ENCODE measurements at places on chromosomes 4 and X.

- DNase-seq = no peak
These were observed 101.8 kb upstream of the VEGFC start for GRCh38 chr4:176894498-176894897.

- DNase-seq = peak; percentile 3
These were observed 147.2 kb downstream of the GLRA3 start for GRCh38 chr4:174681723-174682300.

DNA sequence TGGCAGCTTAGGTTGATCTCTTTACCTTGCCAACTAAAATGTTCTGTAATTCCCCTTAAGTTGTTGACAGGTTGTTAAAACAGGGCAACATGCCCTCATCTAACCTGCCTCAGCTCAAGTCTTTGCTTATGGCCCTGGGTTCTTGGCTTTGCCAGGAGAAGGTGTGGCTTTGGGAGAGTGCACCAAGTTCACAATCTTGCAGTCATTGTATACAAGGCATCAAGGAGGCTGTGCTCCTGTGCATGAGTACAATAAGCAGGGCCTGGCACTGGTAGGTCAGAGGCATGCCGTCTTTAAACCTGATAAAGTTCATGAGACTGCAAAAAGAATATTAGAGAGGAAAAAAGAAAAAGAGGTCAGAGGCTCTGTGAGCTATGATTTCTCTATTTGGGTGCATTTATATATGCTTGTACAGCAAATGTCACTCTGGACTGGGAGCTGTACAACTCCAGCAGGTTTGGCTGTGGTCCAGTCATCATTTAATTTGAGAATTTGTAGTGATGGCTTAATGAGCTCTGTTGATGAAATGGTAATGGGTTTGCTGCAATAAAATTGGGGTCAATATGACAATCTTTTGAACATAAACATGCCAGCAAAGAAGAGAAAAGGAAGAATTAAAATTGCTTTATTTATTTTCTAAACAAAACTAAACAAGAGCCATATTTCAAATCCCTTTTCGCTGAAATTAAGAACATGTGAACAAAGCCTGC lies 30.3 kb downstream of the AREG start:
- DNase-seq = no peak

GRCh38 chr4:141810038-141810711 lies 173.8 kb downstream of the IL15 start:
- no peak for DNase-seq

DNA sequence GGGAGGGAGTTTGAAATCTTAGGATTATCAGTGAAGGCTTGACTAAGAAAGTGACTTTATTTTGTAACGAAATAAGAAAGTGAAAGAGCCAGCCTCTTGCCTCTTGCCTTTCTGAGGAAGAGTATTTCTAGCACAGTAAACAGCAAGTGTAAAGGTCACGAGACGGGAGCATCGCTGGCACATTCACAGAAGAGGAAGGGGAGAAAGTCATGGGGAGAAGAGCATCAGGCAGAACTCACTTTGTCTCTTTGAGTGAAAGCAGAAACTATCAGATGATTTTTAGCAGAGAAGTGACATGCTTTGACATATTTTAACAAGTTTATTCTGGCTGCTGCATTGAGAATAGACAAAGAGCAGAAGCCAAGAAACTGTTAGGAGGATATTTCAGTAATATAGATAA lies 313.8 kb downstream of the CAMK2D start:
- DNase-seq = no peak

DNA sequence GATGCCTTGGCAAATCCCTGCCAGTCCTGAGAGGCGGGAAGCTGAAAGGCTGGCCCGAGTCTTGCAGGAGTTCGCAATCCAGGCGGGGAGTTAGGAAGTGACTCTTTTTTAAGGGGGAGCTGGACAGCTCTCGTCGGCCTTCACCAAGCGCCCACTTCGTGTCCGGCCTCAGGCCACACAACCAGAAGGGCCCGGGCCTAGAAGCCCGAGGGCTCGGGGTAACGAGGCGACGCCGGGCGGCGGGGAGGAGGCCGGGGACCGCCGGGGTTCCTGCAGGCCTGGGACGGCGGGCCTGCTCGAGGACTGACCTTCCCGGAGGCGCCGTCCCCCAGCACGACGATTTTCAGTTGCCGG lies 395 bp downstream of the RAB28 start:
- DNase-seq = peak; percentile 67

DNA sequence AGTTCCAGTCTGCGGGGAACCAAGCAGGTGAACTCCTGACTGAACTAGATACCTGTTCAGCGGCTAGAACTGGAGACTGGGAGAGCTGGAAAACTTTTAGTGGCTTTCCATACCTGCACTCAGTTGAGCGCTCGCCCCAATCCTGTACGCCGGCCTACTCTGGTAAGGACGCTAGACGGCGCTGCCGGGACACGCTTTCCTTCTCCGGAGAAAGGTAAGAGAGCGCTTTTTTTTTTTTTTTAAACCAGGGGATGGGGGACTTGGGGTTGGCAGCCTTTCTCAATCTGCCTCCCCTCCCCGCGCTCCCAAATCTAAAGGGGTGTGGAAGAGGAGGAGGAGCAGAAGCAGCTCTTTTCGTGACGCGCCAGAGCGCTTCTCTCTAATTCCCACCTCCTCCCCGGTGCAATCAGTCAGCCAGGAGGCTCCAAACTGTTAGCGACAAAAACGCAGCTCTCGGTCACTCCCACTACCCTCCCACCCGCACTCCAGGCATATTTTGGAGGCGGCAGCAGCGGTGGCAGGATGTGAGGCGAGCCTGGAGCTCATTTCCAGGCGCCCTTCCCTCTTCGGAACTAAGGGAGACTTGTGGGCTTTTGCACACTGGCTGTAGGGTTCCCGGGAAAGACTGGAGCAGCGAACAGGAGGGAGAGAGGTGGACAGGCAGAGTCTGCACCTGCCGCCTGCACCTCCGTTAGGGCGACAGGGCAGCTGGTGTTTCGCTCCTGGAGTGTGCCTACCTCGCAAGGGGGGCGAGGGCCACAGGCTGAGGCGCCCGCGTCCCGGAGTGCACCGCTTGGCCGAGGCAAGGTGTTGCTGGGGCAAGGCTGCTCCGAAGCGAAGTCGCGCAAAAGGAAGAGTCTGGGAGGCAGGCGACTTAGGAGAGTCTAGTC lies at the start of gene IL1RAPL2:
IL1RAPL2 (plus strand) TSS at position 409 of the 890 bp plus-strand sequence.
- no peak for DNase-seq

- no peak for DNase-seq
These were observed 19.0 kb downstream of the SMPX start for GRCh38 chrX:21738950-21739287.

- DNase-seq = no peak
These were observed 165.6 kb downstream of the FRAS1 start for GRCh38 chr4:78222575-78223186.

DNA sequence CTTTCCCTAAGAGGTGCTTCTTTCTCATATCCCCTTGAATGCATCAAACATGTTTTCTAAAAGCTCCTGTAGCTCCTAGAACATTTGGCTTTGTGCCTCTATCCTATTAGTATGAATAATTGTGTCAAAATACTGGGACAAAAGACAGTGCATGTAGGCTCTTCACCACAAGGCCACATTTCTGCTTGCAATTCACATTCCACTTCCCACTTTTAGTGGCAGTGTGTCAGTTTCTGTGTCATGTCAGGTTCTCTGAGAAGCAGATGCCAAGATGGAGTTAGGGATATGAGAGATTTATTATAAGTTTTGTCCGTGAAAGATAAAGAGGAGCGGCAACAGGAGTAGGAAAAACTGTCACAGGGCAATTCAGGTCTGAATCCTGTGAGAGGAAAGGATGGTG lies 61.3 kb upstream of the GPRIN3 start:
- DNase-seq = no peak

DNA sequence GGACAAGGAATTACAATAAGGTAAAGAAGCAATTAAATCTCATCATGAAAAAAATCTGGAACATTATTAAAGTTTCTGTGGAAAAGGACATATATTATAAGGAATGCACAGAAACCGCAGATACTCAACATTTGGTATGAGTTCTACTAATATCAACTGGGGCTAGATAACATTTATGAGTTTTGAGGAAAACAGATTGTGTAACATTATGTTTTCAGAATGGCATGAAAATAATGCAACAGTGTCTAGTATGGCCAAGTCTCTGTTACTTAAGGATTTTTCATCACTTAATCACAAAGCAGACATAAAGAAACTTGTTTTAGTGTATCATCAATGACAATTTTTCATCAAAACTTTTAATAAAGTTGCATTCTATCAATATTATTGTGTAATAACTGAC lies 785.0 kb downstream of the GLUD2 start:
- DNase-seq = no peak

DNA sequence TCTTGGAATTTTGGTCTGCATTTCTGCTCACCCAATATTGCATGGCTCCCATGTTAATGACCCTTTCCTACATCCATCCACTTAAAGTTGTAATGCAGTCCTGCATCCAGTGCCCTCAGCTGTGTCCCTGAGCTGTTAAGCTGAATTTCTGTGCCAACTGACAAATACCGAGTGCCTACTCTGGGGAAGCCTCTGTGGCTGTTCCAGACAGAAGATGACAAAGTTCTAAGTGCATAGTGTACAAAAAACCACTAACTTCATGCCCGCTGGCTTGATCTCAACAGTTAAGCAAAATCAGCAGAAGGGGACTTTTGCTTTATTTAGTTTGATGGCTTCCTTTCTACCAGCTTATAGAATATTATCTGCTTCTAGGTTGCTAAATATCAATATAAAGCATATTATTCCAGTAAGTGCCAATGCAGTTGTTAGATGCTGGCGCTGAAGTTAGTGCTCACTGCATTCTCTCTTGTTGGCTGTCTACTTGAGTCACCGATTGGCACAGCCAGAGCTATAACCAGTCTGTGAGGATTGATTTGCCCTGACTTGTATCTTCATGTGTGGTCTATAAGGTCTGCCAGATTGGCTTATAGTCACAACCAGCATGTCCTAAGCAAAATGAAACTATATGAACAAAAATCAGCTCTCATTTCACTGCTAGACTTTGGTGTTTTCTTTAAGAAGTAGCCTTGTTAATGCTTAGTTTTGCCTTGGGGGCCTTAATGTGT lies 98.9 kb downstream of the KLHL8 start:
- peak; percentile 15 for DNase-seq

Data from AG08396 (cell line).